Tibial nerve (tissue), 4 donors: ENCODE measurements at places on chromosomes 2 and 18. TPM values are rescaled to one million over a fixed set of nuclear protein-coding genes. Genes with fewer than 3 reads are reported as not detected.
A peak's percentile ranks its signal among the peaks of the same experiment; 100 is the strongest.

The RIT2 gene
- total RNA-seq = not detected

The DSG1 gene
- total RNA-seq = not detected

The SERPINB12 gene
- not detected for total RNA-seq

The SLC39A6 gene
- total RNA-seq = 44.7 TPM

The IL36A gene
- total RNA-seq = not detected

The GREB1L gene
- 17.8 TPM for total RNA-seq

The LIMS2 gene
- 86.1 TPM for total RNA-seq

The DGKD gene
- 6.7 TPM for total RNA-seq

The MBD1 gene
- 93.0 TPM for total RNA-seq

The TEKT4 gene
- not detected for total RNA-seq

The GALR1 gene
- 0.42 TPM for total RNA-seq

The ATG16L1 gene
- 26.0 TPM for total RNA-seq

The CCDC121 gene
- total RNA-seq = 4.1 TPM

GRCh38 chr2:62440281-62440946, 65.6 kb downstream of the TMEM17 start:
- H3K4me1 ChIP-seq = no peaks in the 10 kb centered on the region
- H3K4me3 ChIP-seq = no peak overlapping the region
- no peak for DNase-seq
- H3K27ac ChIP-seq = no peak overlapping the region
- H3K36me3 ChIP-seq = no peaks in the 10 kb centered on the region

GRCh38 chr2:235825946-235826345, 332.1 kb downstream of the AGAP1 start:
- no peaks in the 10 kb centered on the region for H3K27me3 ChIP-seq
- no peak overlapping the region for H3K27ac ChIP-seq
- H3K4me3 ChIP-seq = no peak overlapping the region
- no peak for DNase-seq
- peaks cover 62% of the 10 kb centered on the region for H3K36me3 ChIP-seq
- H3K4me1 ChIP-seq = no peaks in the 10 kb centered on the region

GRCh38 chr2:17803497-17803896, 12.8 kb upstream of the MSGN1 start:
- no peaks in the 10 kb centered on the region for H3K36me3 ChIP-seq
- no peak overlapping the region for H3K27ac ChIP-seq
- H3K4me1 ChIP-seq = no peaks in the 10 kb centered on the region
- no peak for DNase-seq

DNA sequence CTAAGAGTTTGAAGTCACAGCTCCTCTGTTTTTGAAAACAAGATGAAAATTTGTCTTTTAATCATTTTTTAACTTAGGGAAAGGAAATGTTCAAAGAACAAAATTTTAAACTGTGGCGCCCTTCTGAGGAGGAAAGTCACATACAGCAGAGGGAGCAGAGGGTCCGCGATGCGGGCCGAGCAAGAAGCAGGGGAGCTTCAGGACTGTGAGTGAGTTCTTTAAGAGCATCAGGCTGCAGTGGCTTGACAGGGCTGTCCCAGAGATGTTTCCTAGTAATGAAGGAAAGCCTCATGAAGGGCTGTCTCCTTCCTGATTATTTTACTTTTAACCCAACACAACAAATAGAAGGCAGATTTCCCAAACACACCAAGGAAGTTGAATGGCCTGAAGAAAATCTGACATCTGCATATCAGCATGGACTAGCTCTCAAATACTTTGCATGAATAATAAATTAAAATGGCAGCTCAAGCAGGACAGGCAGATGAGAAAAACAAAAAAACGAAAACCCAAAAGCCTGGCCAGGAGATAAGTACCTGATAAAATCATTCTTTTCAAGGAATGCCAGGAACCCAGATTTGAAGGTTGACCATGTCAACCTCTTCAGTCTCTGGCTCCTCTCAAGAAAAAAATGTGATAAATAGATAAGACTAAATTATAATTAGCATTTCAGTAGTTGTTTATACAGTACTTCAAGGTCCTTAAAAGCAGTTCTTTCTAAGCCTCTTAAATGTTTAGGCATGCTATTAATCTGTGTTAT, 60.8 kb downstream of the SLC40A1 start:
- no peak overlapping the region for H3K27ac ChIP-seq
- H3K36me3 ChIP-seq = no peaks in the 10 kb centered on the region
- no peak overlapping the region for H3K4me3 ChIP-seq
- H3K4me1 ChIP-seq = peaks cover 28% of the 10 kb centered on the region

GRCh38 chr18:49926106-49926745, 112.9 kb upstream of the ACAA2 start:
- H3K4me3 ChIP-seq = no peak overlapping the region
- no peaks in the 10 kb centered on the region for H3K27me3 ChIP-seq
- H3K36me3 ChIP-seq = no peaks in the 10 kb centered on the region
- no peak for DNase-seq
- H3K27ac ChIP-seq = no peak overlapping the region

- H3K27ac ChIP-seq = no peak overlapping the region
- DNase-seq = no peak
- H3K27me3 ChIP-seq = no peaks in the 10 kb centered on the region
- no peaks in the 10 kb centered on the region for H3K36me3 ChIP-seq
Measured at GRCh38 chr2:108392029-108392428, 14.3 kb downstream of the SULT1C4 start.

DNA sequence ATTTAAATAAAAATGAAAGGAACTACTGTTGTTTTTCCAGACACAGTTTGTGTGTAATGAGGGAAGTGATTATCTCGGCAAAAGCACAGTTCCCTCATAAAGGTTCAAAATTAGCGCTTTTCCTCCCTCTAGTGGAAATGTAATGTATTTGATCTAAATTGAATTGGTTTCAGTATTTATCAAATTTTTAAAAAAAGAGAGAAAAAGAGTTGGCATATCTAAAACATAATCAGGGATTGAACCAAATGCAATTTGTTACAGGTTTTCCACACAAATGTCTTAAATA, 37.5 kb downstream of the CMPK2 start:
- H3K27ac ChIP-seq = no peak overlapping the region
- H3K27me3 ChIP-seq = no peaks in the 10 kb centered on the region
- peaks cover 6% of the 10 kb centered on the region for H3K4me1 ChIP-seq
- no peak overlapping the region for H3K4me3 ChIP-seq

- no peak for DNase-seq
- no peaks in the 10 kb centered on the region for H3K27me3 ChIP-seq
- no peak overlapping the region for H3K4me3 ChIP-seq
- no peaks in the 10 kb centered on the region for H3K4me1 ChIP-seq
- no peaks in the 10 kb centered on the region for H3K36me3 ChIP-seq
- no peak overlapping the region for H3K27ac ChIP-seq
Measured at GRCh38 chr2:54836477-54836876, 113.0 kb downstream of the EML6 start.

DNA sequence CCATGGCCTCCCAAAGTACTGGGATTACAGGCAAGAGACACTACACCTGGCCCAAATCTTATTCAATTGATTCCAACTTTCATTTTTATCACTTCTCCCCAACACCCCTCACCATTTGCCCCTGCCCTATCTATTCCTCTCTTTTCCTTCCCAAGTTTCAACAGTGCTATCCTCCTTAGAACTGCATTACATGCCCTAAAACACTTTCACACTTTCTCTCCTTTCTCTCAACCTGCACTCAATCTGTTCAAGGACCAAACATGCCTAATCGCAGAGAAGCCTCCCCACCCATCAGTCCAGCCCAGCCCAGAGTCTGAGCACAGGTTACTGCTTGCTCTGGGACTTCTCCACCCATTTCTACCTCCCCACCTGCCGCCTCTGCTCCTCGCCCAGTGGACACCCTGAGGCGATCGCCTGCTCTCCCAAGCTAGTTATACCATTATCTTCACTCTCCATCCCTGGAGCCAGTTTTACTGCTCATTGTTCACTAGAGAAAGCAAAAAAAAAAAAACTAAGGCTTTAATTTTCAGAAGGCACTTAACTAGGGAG, 23.7 kb upstream of the DSG1 start:
- H3K27ac ChIP-seq = no peak overlapping the region
- no peaks in the 10 kb centered on the region for H3K36me3 ChIP-seq
- no peak for DNase-seq

DNA sequence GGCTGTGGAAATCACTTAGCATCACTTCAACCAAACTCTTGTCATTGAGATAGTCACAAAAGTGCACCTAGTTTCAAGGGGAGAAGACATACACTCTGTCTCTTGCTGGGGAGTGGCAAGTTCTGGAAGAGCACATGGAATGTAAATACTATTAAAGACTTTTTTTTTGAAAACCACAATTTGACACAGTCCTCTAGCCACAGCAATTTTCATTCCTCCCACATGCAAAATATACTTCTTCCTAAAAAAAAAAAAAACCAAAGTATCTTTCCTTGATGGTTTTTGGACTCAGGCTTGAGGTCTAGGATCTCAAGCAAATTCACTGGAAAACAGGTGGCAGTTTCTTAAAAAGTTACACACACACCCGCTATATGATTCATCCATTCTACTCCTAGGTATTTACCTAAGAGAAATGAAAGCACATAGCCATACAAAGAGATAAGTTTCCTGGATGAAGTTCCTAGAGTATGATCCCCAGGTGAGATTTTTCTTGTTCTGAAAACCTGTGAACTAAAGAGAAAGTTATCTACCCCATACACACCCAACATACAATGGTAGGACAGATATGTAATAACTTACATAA, 295.8 kb downstream of the SP3 start:
- H3K4me3 ChIP-seq = no peak overlapping the region
- no peak for DNase-seq
- no peaks in the 10 kb centered on the region for H3K4me1 ChIP-seq
- H3K36me3 ChIP-seq = no peaks in the 10 kb centered on the region
- H3K27me3 ChIP-seq = no peaks in the 10 kb centered on the region

DNA sequence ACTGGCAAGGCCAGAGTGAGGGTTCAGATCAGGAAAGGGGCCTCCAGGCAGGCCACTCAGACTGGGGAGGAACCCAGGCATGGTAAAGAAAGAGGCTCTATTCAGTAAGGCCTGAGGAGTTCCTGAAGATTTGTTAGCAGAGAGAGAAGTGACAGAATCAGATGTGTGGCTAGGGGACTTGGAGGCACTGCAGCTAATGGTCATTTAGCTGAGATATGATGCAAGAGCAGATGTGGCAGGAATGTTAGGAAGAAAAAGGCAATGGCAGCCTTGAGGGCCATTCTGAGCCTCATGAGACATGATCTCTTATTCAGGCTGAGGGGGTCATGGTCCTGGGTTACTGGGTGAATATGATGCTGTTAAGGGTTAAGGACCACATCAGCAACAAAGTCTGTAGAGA, 73.4 kb downstream of the CCDC93 start:
- no peak overlapping the region for H3K27ac ChIP-seq
- no peaks in the 10 kb centered on the region for H3K27me3 ChIP-seq
- no peak overlapping the region for H3K4me3 ChIP-seq
- H3K36me3 ChIP-seq = peaks cover 40% of the 10 kb centered on the region

- DNase-seq = no peak
- no peaks in the 10 kb centered on the region for H3K4me1 ChIP-seq
- H3K4me3 ChIP-seq = no peak overlapping the region
- no peak overlapping the region for H3K27ac ChIP-seq
Measured at GRCh38 chr2:61431345-61431744, 39.5 kb downstream of the USP34 start.

GRCh38 chr2:101806701-101807100, 109.2 kb downstream of the MAP4K4 start:
- no peak for DNase-seq
- H3K4me1 ChIP-seq = peaks cover 85% of the 10 kb centered on the region
- H3K27me3 ChIP-seq = no peaks in the 10 kb centered on the region
- peak overlapping the region; percentile 69 for H3K27ac ChIP-seq
- H3K36me3 ChIP-seq = no peaks in the 10 kb centered on the region

- H3K36me3 ChIP-seq = no peaks in the 10 kb centered on the region
- no peak for DNase-seq
- H3K27me3 ChIP-seq = no peaks in the 10 kb centered on the region
- no peak overlapping the region for H3K27ac ChIP-seq
- H3K4me1 ChIP-seq = peaks cover 63% of the 10 kb centered on the region
Measured at GRCh38 chr18:76463872-76464271, 31.2 kb downstream of the ZNF516 start.

- H3K27ac ChIP-seq = peak overlapping the region; percentile 77
- DNase-seq = no peak
- peak overlapping the region; percentile 96 for H3K4me3 ChIP-seq
- H3K36me3 ChIP-seq = no peaks in the 10 kb centered on the region
Measured at GRCh38 chr2:208265371-208265800, 669 bp upstream of the PIKFYVE start.

GRCh38 chr2:112534826-112535225, 7.4 kb upstream of the POLR1B start:
- no peaks in the 10 kb centered on the region for H3K27me3 ChIP-seq
- DNase-seq = no peak

DNA sequence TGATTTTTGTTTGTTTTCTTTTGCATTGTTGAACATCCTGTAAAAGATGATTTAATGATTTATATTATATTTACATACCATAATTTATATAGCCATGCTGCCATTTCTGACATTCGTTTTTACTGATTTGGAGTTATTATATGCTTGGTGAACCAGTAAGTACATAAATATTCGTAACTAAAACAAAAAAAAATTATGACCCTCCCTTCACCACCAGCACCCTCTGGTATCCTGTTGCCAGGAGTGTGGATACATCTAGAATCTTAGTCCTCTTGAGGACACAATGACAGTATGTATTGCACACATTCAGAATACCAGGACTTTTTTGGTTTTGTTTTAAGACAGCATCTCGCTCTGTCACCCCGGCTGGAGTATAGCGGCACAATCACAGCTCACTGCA, 43.9 kb upstream of the B3GNT7 start:
- H3K27ac ChIP-seq = no peak overlapping the region
- no peak overlapping the region for H3K4me3 ChIP-seq
- no peaks in the 10 kb centered on the region for H3K36me3 ChIP-seq
- no peaks in the 10 kb centered on the region for H3K27me3 ChIP-seq

GRCh38 chr2:206657087-206657486, 14.8 kb downstream of the FAM237A start:
- H3K27ac ChIP-seq = no peak overlapping the region
- H3K4me3 ChIP-seq = no peak overlapping the region
- H3K27me3 ChIP-seq = no peaks in the 10 kb centered on the region
- no peak for DNase-seq
- H3K36me3 ChIP-seq = no peaks in the 10 kb centered on the region

GRCh38 chr2:216661639-216662375, 28.6 kb downstream of the IGFBP2 start:
- no peak overlapping the region for H3K27ac ChIP-seq
- no peak for DNase-seq
- no peaks in the 10 kb centered on the region for H3K36me3 ChIP-seq
- H3K4me3 ChIP-seq = no peak overlapping the region
- no peaks in the 10 kb centered on the region for H3K4me1 ChIP-seq

DNA sequence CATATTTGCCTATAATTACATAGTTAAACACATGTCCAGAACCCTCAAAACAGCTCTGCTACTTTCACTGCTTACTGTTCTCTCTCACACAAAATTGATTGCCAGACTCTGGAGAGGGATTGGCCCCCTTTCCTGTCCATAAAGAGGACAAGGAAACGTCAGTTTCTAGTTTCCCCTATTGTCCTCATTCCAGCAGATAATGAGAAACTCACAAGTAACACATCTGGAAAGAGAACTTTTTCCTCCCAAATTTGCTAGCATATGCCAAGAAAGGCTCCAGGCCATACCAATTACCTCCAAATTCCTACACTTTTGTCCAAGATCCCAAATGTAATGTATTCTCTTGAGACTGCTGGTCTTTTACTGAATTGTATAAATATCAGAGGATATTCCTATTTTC, 200.5 kb downstream of the EXOC6B start:
- no peaks in the 10 kb centered on the region for H3K27me3 ChIP-seq
- no peak overlapping the region for H3K4me3 ChIP-seq
- H3K36me3 ChIP-seq = no peaks in the 10 kb centered on the region

GRCh38 chr2:168200930-168201583, 46.3 kb downstream of the STK39 start:
- H3K36me3 ChIP-seq = no peaks in the 10 kb centered on the region
- no peak for DNase-seq
- H3K4me3 ChIP-seq = no peak overlapping the region
- H3K27me3 ChIP-seq = no peaks in the 10 kb centered on the region
- no peak overlapping the region for H3K27ac ChIP-seq
- no peaks in the 10 kb centered on the region for H3K4me1 ChIP-seq
